ENCODE measurements at places on chromosomes 16 and 17. TPM values are rescaled to one million over a fixed set of nuclear protein-coding genes. Genes with fewer than 3 reads are reported as not detected.

Gene EDC4
- total RNA-seq, result 36.7 TPM

Gene SERPINF2
- 3.7 TPM for total RNA-seq

Gene ZPBP2
- total RNA-seq, result not detected

Gene ZNF597
- 4.0 TPM for total RNA-seq

Gene HOXB6
- 10.5 TPM for total RNA-seq

DNA sequence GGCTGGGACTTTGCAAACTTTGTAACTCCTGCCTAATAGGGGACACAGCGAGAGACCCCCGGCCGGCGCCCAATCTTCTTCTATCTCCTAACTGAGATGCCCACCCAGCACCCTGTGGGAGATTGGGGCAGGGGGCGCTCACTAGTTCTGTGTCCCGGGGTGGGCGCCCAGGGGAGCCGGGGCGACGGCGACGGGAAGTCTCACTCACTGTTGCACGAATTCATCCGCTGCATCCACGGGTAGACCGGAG lies 3.9 kb upstream of the HOXB5 start:
- no peak for DNase-seq

GRCh38 chr17:35148144-35148543 lies 527 bp downstream of the UNC45B start:
- DNase-seq, result no peak

GRCh38 chr16:3068487-3068886 lies 3.0 kb downstream of the IL32 start:
- DNase-seq, result no peak

DNA sequence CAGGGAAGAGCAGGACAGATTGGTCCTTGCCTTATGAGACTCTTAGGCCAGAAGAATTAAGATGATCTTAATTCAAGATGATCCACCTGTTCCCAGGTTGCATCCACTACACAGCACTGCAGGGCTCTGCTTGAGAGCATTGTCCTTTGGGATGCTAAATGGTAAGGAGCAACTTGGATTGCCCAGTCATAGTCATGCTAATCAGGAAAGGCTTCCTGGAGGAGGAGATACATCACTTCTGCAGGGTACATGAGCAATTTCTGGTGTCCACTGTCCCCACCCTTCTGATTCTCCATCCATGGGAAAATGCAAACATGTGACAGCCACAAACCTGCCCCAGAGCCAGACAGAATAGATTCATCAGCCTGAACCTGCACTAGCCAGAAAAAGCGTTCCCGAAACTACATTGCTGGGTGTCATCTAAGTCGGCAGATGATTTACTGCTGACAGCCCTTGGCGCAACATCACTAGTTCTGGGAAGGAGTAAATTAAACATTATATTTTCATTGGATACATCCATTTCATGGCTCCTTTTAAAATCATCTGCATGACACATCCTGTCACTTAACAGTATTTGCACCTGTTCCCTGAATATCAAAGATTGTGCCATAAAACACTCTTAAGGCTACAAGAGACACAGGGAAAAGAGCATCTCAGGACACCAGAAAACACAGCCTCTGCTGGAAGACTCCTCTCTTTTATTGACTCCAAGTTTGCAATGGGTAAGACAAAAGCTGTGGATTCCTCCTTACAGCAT lies 282.2 kb downstream of the MAF start:
- no peak for DNase-seq

GRCh38 chr17:57636274-57636673 lies 108.8 kb downstream of the CCDC182 start:
- no peak for DNase-seq
